Vagina (tissue), 2 donors: ENCODE measurements at places on chromosomes 6 and 20.

GRCh38 chr6:36924778-36925374 lies 29.7 kb upstream of the PI16 start:
- H3K4me3 ChIP-seq, result no peak overlapping the region
- no peaks in the 10 kb centered on the region for H3K27me3 ChIP-seq
- DNase-seq, result no peak
- H3K36me3 ChIP-seq, result peaks cover 31% of the 10 kb centered on the region
- H3K27ac ChIP-seq, result peak overlapping the region; percentile 73

DNA sequence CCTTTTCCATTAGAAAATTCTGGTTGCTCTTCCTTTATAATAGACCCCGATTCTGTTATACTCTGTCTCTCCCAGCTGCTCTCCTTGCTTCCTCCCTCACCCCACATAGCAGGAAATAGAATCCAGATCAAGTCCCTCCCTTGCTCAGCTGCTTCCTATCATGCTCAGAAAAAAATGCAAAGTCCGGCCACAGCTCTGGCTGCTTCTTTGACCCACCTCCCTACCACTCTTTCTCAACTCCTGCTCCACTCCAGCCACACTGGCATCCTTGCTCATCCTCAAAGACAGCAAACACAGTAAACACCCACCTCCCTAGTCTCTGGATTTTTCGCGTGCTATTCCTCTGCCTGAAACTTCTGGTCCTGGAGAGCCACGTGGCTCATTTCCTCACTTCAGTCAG lies 9.1 kb upstream of the SLC22A16 start:
- no peaks in the 10 kb centered on the region for H3K36me3 ChIP-seq
- no peak overlapping the region for H3K27ac ChIP-seq
- H3K4me3 ChIP-seq, result no peak overlapping the region
- H3K27me3 ChIP-seq, result no peaks in the 10 kb centered on the region
- DNase-seq, result no peak
- no peaks in the 10 kb centered on the region for H3K4me1 ChIP-seq

GRCh38 chr6:36607683-36608386 lies 13.7 kb downstream of the SRSF3 start:
- peak overlapping the region; percentile 27 for H3K27ac ChIP-seq
- H3K27me3 ChIP-seq, result no peaks in the 10 kb centered on the region
- no peak overlapping the region for H3K4me3 ChIP-seq
- no peak for DNase-seq

DNA sequence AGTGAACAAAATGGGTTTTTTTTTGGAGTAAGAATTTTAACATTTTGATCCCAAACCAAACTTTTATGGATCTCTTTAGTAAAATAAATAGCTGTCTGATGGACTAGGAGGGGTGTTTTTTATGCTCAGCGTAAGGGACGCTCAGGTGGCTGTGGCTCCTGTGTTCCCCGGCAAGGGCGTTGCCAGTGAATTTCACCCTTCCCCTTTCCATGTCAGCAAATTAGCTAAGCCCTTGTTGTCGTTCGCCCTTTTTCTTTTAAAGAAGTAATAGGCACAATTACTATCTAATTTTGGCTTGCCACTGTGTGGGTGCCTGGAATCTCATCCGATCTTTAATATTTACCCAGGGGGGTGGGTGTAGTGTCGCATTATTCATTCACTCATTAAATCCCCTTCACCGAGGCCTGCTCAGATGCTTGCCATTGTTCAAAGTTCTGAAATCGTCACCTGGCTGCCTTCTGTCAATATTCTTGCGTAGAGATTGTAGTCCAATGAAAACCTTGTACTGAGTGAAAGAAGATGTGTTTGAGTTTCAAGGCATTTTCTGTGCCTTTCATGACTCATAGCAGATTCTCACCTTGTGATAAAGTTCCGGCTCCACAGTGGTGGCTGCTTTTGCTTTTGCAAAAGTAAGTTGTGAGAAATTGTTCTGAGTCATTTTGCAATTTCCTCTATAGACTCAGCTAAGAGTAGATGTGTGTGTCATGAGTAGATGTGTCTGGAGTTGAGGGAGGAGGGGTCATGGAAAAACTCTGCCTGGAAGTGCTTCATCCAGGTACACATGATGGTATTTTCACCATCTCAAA lies 40.0 kb upstream of the CLDN20 start:
- no peaks in the 10 kb centered on the region for H3K36me3 ChIP-seq
- DNase-seq, result no peak
- H3K27me3 ChIP-seq, result no peaks in the 10 kb centered on the region
- no peak overlapping the region for H3K4me3 ChIP-seq

- no peak overlapping the region for H3K4me3 ChIP-seq
- H3K36me3 ChIP-seq, result peaks cover 9% of the 10 kb centered on the region
- no peak overlapping the region for H3K27ac ChIP-seq
- DNase-seq, result no peak
These were observed 40.0 kb downstream of the PHIP start for GRCh38 chr6:79038061-79038460.

GRCh38 chr6:97282238-97282725 lies 734 bp downstream of the MMS22L start:
- H3K36me3 ChIP-seq, result no peaks in the 10 kb centered on the region
- H3K4me1 ChIP-seq, result peaks cover 20% of the 10 kb centered on the region
- H3K4me3 ChIP-seq, result peak overlapping the region; percentile 81
- peak overlapping the region; percentile 65 for H3K27ac ChIP-seq
- DNase-seq, result no peak
- H3K27me3 ChIP-seq, result no peaks in the 10 kb centered on the region

GRCh38 chr20:63180569-63181185 lies 35.3 kb downstream of the YTHDF1 start:
- H3K27ac ChIP-seq, result no peak overlapping the region
- peaks cover 26% of the 10 kb centered on the region for H3K4me1 ChIP-seq
- peaks cover 25% of the 10 kb centered on the region for H3K27me3 ChIP-seq
- no peak overlapping the region for H3K4me3 ChIP-seq
- no peaks in the 10 kb centered on the region for H3K36me3 ChIP-seq

DNA sequence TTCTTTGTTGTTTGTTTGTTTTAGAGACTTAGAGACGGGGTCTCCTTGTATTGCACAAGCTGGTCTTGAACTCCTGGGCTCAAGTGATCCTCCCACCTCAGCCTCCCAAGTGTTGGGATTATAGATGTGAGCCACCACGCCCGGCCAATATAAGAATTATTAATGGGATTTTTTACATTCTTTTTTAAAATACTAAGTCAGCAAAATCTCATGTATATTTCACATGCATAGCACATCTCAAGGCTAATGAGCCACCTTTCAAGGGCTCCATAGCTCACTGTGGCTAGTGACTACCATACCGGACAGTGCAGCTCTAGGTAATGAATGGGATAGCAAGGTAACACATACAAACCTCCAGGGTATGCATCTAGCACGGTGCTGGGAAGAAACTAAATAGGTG lies 361.4 kb downstream of the SAMD5 start:
- H3K4me3 ChIP-seq, result no peak overlapping the region
- no peak overlapping the region for H3K27ac ChIP-seq

DNA sequence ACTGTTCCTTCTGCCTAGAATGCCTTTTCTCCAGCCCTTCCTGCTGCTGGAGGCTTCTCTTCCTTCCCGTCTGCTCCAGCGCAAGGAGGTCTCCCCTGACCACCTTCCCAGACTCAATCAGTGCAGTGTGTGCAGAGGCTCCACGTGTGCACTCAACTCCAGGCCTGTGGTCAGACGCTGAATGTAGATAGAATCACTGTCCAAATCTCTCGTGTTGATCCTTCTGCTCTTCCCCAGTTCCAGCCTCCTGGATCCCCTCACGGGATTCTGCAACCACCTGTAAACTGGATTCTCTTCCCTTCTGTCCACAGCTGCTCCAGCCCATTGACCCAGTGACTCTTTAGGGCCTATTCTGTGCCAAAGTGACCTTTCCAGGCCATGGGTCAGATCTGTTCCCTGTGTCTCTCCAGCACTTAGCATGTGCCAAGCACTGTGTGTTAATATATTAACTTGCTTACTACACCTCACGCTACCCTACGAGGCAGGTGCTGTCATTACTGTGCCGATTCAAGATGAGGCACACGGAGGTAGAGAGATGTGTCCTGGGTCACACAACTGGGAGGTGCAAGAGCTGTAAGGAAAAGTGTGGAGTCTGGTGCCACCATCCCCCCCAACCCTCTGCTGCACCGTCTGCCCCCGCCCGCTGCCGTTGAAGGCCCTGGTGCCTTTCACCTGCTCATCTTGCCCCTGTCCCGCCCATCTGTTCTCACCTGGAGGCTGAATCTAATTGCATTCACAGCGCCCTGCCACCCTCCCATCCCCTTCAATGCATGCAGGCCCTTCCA lies 112.2 kb downstream of the SULF2 start:
- H3K27me3 ChIP-seq, result no peaks in the 10 kb centered on the region
- H3K27ac ChIP-seq, result no peak overlapping the region
- no peaks in the 10 kb centered on the region for H3K4me1 ChIP-seq
- peaks cover 28% of the 10 kb centered on the region for H3K36me3 ChIP-seq
- no peak overlapping the region for H3K4me3 ChIP-seq
- no peak for DNase-seq

- H3K27ac ChIP-seq, result no peak overlapping the region
- H3K27me3 ChIP-seq, result no peaks in the 10 kb centered on the region
- no peaks in the 10 kb centered on the region for H3K36me3 ChIP-seq
- no peak for DNase-seq
- H3K4me1 ChIP-seq, result peaks cover 31% of the 10 kb centered on the region
These were observed 18.0 kb downstream of the ZNF217 start for GRCh38 chr20:53575481-53576194.

DNA sequence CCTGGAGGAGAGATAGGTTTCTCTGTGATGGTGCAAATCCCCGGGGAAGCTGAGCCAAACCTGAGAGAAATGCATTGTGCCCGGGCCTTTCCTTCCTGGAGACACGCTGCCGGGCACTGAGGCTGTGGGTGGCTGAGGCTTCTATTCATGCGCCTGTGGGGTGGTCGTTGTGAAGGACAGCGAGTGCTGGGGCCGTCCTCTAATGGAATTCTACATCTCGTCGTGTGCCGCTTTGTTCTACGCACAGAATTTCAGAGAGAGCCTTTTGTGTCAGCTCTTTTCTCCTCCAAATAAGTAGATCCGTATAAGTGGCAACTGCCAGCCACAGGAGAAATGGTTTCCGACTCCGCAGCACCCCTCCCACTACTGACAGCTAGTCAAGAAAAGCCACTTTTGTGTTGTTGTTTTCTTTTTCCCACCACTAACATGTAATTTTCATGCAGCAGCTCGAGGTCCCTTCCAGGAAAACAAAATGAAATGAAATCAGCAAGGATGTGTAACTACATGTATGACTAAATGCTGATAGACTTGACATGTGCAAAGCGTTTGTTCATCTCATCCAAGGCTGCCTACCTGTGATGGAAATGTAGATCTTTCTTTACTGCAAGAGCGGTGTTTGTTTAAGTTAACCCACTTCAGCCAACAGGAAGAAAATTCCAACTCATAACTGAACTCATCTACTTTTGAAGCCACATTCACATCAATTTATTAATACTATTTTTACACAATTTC lies 26.4 kb upstream of the PXDC1 start:
- H3K36me3 ChIP-seq, result no peaks in the 10 kb centered on the region
- no peak for DNase-seq
- H3K27me3 ChIP-seq, result no peaks in the 10 kb centered on the region
- H3K4me3 ChIP-seq, result no peak overlapping the region
- H3K4me1 ChIP-seq, result peaks cover 5% of the 10 kb centered on the region
